ENCODE measurements at places on chromosomes 3 and 15.
A peak's percentile ranks its signal among the peaks of the same experiment; 100 is the strongest.

GRCh38 chr3:128282380-128283196 is 129.3 kb downstream of the EEFSEC start:
- DNase-seq, result no peak

DNA sequence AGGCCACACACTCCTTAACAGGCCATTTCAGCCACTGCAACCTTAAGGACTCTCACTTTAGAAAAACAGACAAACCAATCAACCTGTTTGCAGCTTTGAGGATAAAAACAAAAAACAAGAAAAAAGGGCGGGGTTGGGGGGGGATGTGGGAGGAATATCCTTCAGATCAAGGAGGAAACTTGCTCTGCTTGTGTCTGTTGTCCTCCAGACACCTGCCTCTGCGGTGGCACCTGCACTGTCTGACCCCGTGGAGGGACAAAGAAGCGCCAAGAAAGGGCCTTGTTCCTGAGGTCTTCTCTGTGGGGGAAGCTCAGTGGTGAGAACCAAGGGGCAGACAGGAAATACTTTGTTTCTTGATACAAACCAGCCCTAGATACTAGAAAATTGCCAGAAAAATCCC is 70.5 kb downstream of the POLR2M start:
- no peak for DNase-seq

- DNase-seq, result no peak
Measured at GRCh38 chr15:44550256-44550655, 13.3 kb downstream of the EIF3J start.

DNA sequence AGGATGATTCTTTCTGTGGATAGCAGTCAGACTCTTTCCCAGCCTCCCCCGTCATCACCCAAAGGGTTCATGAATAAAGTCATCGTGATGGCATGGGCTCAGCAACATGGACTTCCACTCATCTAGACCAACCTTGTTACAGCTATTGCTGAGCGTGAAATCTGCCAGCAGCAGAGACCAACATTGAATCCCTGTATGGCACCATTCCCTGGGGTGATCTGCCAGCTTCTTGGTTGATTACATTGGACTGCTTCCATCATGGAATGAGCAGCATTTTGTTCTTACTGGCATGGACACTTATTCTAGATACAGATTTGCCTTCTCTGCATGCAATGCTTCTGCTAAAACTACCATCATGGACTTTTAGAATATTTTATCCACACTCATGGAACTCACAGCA is 195.6 kb upstream of the AZI2 start:
- DNase-seq, result no peak

GRCh38 chr3:46579756-46580286 is 13.7 kb upstream of the LRRC2 start:
- DNase-seq, result no peak

DNA sequence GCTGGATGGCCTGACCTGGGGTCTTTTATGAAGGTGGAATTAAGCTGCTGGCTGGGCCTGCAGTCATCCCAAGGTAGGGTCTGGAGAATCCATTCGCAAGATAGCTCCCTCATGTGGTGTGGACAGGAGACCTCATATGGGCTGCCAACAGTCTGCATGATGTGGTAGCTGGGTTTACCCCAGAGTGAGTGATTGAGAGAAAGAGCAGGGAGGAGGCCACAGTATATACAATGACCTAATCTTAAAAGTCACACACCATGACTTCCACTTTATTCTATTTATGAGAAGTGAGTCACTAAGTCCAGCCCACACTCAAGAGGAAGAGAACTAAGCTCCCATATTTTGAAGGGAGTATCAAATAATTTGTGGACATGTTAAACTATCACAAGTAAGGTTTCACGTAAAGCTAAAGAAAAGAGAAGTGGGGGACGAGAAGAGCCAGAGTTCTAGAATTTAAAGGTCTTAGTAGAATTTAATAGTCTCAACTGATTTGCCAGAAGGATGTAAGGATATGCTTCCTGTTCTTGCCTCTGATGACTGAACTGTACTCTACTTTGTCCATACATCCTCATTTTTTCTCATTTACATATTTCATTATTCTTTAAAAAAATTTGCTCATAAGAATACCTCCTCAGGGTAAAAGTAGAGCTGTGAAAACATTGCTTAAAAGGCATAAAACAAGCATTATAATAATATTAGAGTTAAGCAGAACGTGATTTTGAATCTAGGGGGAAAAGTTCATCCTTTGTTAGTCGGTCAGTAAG is 184.4 kb downstream of the PEX5L start:
- no peak for DNase-seq

GRCh38 chr3:86969500-86970189 is 21.3 kb downstream of the VGLL3 start:
- DNase-seq, result no peak

GRCh38 chr3:123244128-123244527 is 42.4 kb downstream of the SEC22A start:
- DNase-seq, result no peak

- DNase-seq, result no peak
Measured at GRCh38 chr3:190074817-190075216, 45.9 kb downstream of the P3H2 start.

- no peak for DNase-seq
Measured at GRCh38 chr15:28058082-28058481, 41.0 kb downstream of the OCA2 start.

DNA sequence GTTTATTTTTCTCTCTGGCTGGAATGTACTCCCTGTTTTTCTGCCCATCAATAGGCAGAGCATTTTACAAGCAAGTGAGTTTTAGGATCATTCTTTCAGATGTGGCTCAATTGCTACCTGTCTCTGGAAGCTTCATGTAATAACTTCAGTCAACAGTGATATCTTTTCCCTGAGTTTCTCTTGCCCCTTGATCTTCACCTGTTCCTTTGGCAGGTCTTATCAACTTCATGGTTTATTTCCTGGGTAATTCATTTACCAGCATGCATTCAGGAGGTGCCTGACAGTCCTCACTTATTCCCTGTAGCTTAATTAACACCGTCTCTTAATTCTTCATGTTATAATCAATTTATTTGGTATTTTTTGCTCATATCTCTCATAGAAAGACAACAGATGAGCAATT is 184.8 kb upstream of the CTDSPL start:
- DNase-seq, result no peak

GRCh38 chr3:160928183-160928726 is 172.2 kb downstream of the PPM1L start:
- no peak for DNase-seq

DNA sequence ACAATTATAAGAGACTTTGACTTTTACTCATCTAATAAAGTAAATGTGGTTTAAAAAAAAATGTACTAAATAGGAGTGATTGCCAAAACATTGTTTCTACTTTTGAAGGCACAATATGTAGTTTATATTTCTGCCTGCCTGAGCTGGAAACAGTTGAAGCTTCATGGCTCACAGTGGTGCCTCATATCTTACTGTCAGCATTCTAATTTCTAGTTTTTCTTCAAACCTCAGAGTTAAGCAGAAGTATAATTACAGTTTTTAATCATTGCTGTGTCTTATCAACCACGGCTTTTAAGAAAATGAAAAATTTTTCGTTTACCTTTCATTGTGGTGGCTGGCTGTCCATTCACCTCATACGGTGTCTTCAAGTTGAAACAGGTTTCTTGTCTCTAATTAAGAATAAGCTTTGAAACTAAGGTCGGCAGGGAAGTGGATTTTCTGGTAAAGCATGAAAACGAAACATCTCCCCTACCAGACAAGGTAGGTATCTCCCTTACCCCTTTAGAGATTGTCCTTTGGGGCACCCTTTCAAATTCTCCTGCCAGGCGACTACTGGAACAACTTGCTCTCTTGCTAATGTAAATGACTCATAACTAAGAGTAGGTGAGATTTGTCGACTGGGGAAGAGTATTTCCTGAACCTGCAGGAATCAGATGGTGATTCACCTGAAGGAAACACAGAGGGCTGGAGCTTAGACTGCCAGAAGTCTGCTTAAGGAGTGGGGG is at the start of gene GPR87:
TSS of gene GPR87 (minus strand) at position 554 of the 725 bp plus-strand sequence. CDS start 16,720 bp downstream, outside the sequence.
- DNase-seq, result peak; percentile 35

- no peak for DNase-seq
Measured at GRCh38 chr3:170012683-170013400, 25.0 kb upstream of the GPR160 start.

DNA sequence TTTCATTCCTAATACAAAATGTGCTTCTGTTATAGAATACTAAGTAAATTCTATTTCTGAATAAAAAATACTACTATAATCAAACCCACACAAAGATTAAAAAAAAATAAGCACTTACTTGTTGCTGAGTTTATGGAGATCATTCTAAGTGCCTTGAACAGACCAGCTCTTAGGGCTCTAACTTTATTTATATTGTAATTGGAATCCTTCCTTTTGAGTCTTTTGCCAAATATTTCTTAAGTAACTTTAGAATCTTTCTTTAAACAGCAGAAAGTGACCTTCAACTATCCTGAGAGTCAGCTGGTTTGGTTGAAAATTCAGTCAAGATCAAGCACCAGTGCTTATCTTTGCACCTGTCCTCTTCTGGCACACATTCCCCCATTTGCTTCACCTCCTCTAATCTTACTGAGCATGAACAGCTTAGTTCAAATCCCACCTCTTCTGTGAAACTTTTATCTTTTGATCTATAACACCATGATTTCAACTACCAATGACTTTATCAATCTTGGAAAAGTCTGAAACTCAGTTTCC is 149.3 kb downstream of the VPS13C start:
- DNase-seq, result no peak

DNA sequence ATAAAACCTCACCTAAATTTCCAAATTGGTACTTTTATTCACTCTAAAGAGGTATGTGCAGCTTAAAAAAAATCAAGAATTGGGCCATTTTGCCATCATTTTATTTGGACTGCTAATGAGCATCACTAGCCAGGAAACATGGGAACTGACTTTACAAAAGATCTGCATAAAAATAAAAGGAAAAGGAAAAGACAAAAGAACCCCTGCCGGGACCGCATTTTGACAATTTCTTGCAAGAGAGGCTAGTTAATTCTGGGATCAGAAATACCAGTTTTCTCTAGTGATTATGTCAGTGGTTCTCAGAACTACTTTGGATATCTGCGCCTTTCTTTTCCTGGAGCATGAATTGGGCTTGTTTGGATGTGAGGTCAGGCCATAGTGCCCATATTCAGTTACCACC is 289.2 kb downstream of the CHST2 start:
- no peak for DNase-seq

- peak; percentile 39 for DNase-seq
Measured at GRCh38 chr3:184129012-184129411, 6.1 kb upstream of the EIF2B5 start.

- no peak for DNase-seq
Measured at GRCh38 chr15:91940496-91941381, 87.2 kb downstream of the SLCO3A1 start.

DNA sequence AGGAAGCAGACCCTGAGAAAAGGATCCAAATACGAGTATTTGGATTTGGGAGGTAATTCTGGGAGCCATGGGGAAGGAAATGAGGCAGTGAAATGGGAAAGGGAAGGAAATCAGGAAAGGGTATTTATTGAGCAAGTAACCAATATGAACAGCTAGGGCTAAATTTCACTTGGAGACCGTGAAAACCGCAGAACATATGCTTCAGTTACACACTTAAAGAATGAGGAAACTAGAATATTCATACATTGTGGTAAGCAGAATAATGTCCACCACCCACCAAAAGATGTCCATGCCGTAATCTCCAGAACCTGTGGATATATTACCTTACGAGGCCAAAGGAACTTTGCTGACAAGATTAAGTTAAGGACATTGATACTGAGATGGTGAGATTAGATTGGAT is 63.3 kb downstream of the LRRN1 start:
- DNase-seq, result no peak

- DNase-seq, result no peak
Measured at GRCh38 chr15:81161851-81162250, 27.8 kb downstream of the CFAP161 start.

- no peak for DNase-seq
Measured at GRCh38 chr15:90711418-90711824, 5.7 kb upstream of the BLM start.

DNA sequence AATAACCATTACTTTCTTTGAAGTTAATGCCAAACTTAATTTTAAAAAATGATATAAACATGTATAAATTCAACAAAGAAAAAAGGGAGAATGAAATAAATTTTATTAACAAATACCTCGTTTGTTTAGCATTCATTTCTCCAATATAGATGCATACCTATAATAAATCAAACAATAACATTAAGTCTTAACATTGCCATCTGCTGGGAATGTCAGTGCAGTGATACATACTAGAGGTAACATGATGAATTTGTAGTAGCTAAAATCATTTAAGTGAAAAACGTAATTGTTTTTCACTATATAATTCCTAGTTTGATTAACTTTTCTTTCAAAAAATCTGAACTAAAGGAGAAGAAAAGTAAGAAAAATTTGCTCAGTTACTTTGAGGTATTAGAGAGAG is 340.2 kb upstream of the CBLB start:
- no peak for DNase-seq

DNA sequence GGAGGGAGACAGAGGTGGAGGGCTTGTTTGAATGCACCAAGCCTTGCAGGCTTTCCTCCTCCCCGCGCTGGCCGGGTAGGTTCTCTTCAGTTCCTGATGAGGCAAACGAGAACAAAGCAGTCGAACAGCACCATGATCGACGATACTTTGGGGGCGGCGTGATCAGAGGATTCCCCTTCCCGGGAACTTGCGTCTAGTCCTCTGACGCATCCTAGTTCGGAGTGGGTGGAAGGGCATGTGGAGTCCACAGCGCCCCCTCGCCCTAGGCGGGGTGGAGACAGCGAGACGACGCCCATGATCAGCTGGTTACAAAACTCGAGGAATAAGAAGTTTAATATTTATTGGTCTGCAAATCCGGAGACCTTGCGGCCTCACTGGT is 452 bp upstream of the SV2B start:
- DNase-seq, result peak; percentile 32

DNA sequence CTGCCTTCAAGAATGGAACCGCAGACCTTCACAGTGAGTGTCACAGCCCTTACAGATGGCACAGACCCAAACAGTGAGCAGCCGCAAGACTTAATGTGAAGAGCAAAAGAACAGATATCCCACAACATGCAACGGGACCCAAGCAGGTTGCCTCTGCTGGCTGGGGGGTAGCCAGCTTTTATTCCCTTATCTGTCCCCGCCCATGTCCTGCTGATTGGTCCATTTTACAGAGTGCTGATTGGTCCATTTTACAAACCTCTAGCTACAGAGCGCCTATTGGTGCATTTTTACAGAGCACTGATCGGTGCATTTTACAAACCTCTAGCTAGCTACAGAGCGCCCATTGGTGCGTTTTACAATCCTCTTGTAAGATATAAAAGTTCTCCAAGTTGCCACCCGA is 102.0 kb upstream of the IGF1R start:
- no peak for DNase-seq

Data from 8988T (cell line).